Activated CD4-positive, alpha-beta T cell treated with anti-CD3 and anti-CD28 coated beads, Interleukin-2, amount 10 ng/mL, durations not matched to agents 24 days and 14 days (primary cell): ENCODE measurements at places on chromosomes 6 and 20.

DNA sequence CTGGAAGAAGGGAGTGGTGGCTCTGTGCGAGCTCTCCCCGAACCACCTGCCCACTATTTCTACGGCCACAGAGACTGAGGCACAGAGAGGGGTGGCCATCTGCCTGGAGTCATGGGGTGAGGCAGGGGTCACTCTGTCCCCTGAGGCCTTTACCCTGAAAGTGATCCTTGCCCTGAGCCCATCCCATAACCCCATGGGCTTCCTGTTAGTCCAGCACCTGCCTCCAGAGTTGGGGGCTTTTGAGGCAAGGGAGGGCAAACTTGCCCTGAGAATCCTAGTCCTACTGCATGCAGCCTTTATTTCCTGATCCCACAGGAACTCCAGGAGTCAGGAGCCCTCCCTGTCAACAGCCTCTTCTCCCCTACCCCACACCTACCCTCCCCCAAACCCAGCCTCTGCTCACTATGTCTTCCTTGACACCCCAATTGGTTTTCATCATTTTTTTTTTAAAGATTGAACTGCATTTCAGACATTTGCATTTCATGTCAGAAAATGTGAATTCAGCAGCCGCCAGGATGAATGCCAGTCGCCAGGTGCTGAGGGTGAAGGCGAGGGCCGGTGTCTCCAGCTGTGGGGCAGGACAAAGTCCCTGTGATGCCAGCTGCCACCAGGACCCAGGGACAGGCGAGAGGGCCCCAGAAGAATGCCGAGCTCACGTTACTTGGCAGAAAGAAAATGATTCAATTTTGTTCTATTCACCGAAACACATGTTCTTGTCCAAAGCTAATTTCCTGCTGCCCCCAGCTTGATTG, 47.6 kb upstream of the NNAT start:
- DNase-seq, result no peak
- no peaks in the 10 kb centered on the region for H3K4me1 ChIP-seq
- H3K36me3 ChIP-seq, result no peaks in the 10 kb centered on the region
- no peak overlapping the region for H3K4me3 ChIP-seq
- H3K27ac ChIP-seq, result no peak overlapping the region
- peaks cover 18% of the 10 kb centered on the region for H3K27me3 ChIP-seq

- no peaks in the 10 kb centered on the region for H3K36me3 ChIP-seq
- H3K4me3 ChIP-seq, result no peak overlapping the region
- H3K27ac ChIP-seq, result no peak overlapping the region
- H3K4me1 ChIP-seq, result peaks cover 4% of the 10 kb centered on the region
Observed at GRCh38 chr6:142014515-142014914, 118.2 kb upstream of the GJE1 start.

DNA sequence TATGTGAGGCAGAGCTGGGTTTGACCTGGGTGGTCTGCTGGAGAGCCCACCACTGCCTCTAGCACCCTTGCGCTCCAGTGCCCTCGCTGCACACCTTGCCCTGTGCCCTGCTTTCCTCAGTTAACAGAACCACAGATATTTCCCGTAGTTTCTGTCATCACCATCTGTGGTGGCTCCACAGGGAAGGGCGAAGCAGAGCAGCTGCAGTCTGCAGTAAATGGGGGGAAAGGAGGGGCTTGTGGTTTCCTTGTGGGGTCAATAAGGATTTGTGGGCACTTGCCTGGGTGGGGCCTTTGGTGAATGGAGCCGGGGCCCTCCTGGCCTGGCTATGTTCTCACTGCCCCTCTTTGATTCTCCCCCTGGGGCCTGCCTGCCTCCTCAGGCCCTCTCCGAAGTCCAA, 21.2 kb upstream of the CCDC167 start:
- no peak overlapping the region for H3K4me3 ChIP-seq
- H3K27ac ChIP-seq, result no peak overlapping the region
- H3K4me1 ChIP-seq, result peaks cover 39% of the 10 kb centered on the region
- DNase-seq, result no peak

DNA sequence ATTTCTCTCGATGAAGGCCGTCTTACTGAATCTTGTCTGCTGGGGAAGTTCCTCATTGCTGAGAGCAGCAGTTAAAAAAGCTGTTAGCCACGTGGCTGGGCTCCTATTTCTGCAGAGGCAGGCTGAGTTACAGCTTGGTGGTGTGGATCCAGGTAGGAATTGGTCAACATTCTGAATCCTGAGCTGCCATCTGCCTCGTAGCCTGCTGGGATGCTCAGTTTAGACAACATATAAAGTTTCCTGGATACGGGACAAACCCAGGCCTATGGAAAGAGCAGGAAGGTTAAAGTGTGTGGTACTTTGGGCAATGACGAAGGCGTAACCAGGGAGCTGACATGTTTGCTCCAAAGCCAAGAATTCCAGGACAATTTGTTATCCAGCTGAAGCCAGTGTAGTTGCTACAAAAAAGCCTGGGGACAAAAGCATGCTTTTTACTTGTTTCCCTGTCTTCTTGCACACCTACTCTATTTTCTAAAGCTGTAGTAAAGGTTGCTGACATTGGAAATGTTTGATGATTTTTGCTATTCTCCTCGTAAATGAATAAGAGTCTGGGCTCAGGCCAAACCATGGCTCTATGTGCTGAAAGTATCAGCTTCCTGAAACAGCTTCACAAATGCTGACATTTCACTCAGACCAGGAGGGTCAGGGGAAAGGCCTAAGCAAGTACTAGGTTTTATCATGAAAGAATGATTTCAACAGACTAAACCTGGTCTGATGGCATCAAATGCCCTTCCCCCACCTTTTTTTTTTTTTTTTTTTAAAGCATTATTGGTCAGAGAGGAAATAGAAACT, 12.4 kb upstream of the MYLK2 start:
- H3K4me3 ChIP-seq, result no peak overlapping the region
- peaks cover 38% of the 10 kb centered on the region for H3K36me3 ChIP-seq
- DNase-seq, result no peak
- no peak overlapping the region for H3K27ac ChIP-seq
- peaks cover 20% of the 10 kb centered on the region for H3K4me1 ChIP-seq
- no peaks in the 10 kb centered on the region for H3K27me3 ChIP-seq

DNA sequence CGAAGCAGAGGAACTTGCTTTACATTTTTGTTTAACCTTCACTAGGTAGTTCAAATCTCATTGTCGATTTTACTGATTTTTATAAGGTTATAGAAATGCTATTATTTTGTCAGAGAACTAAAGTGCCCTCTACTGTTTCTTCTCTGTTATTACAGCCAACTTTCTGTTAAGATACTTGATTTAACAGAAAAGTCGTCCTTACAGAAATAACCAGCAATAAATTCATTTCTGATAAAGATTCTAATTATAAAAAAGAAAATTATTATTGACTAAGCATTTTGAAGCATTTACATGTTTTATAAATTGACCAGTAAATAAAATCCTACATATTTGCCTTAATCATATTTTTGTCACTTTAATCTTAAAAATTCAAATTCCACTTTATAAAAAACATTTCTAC, 60.8 kb downstream of the OGFRL1 start:
- no peak for DNase-seq
- H3K27me3 ChIP-seq, result peaks cover 7% of the 10 kb centered on the region
- no peak overlapping the region for H3K4me3 ChIP-seq
- H3K36me3 ChIP-seq, result no peaks in the 10 kb centered on the region
- no peaks in the 10 kb centered on the region for H3K4me1 ChIP-seq

- H3K36me3 ChIP-seq, result no peaks in the 10 kb centered on the region
- no peak overlapping the region for H3K4me3 ChIP-seq
- H3K27me3 ChIP-seq, result peaks cover 27% of the 10 kb centered on the region
- no peaks in the 10 kb centered on the region for H3K4me1 ChIP-seq
Observed at GRCh38 chr6:25686856-25687255, 34.8 kb downstream of the SCGN start.
